ENCODE measurements at places on chromosomes 16 and 17. TPM values are rescaled to one million over a fixed set of nuclear protein-coding genes. Genes with fewer than 3 reads are reported as not detected.

KRTAP2-1 gene
- not detected for total RNA-seq

GRCh38 chr17:34254146-34254545, 939 bp upstream of the CCL2 start:
- H3K27ac ChIP-seq: no peak overlapping the region
- no peak overlapping the region for H3K4me3 ChIP-seq
- no peaks in the 10 kb centered on the region for H3K36me3 ChIP-seq
- peaks cover 78% of the 10 kb centered on the region for H3K27me3 ChIP-seq
- H3K4me1 ChIP-seq: peaks cover 2% of the 10 kb centered on the region

DNA sequence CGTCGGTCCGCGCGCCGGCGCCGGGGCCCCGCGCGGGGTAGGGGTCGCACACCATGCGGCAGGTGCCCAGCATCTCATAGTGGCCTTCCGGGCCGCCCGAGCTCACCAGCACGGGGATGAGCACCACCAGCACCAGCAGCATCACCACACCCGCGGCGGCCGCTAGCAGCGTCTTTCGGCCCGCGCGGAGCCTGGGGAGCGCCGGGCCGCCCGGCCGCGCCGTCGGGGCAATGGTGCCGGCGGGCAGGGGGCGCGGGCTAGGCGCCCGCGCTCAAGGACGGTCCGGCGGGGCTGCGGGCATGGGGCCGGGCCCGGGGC, 237 bp downstream of the C1QL1 start:
- H3K4me1 ChIP-seq: peaks cover 21% of the 10 kb centered on the region
- DNase-seq: no peak
- H3K36me3 ChIP-seq: no peaks in the 10 kb centered on the region

DNA sequence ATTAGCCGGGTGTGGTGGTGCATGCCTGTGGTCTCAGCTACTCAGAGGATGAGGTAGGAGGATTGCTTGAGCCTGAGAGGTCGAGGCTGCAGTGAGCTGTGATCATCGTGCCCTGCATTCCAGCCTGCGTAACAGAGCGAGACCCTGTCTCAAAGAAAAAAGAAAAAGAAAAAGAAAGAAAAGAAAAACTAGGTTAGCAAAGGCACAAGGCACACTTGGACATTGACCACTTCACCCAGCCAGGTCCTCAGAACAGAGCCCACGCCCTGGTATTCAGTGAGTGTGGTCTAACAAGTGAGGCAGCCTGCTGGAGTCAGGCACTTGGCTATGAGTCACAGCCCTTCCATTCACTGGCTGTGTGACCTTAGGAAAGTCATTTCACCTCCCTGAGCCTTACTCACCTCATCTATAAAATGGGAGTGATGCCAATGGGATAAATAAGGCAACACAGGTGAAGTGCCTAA, 10.4 kb downstream of the MILR1 start:
- H3K4me1 ChIP-seq: peaks cover 14% of the 10 kb centered on the region
- H3K36me3 ChIP-seq: peaks cover 4% of the 10 kb centered on the region
- H3K27ac ChIP-seq: no peak overlapping the region
- DNase-seq: no peak
- H3K4me3 ChIP-seq: no peak overlapping the region

- H3K36me3 ChIP-seq: peaks cover 2% of the 10 kb centered on the region
- H3K4me3 ChIP-seq: peak overlapping the region; percentile 76
- H3K27ac ChIP-seq: peak overlapping the region; percentile 50
- peaks cover 34% of the 10 kb centered on the region for H3K4me1 ChIP-seq
- peaks cover 92% of the 10 kb centered on the region for H3K27me3 ChIP-seq
These were observed 421 bp upstream of the DLX4 start for GRCh38 chr17:49968405-49969133.

CFAP97D1 gene
- not detected for total RNA-seq

All from activated CD8-positive, alpha-beta memory T cell treated with anti-CD3 and anti-CD28 coated beads, Interleukin-2, amount 10 ng/mL, durations not matched to agents 7 days and 5 days (primary cell).